ENCODE measurements at places on chromosomes 12 and 14.

- DNase-seq, result peak; percentile 42
Observed at GRCh38 chr14:75562089-75562488, 16.3 kb upstream of the FLVCR2 start.

DNA sequence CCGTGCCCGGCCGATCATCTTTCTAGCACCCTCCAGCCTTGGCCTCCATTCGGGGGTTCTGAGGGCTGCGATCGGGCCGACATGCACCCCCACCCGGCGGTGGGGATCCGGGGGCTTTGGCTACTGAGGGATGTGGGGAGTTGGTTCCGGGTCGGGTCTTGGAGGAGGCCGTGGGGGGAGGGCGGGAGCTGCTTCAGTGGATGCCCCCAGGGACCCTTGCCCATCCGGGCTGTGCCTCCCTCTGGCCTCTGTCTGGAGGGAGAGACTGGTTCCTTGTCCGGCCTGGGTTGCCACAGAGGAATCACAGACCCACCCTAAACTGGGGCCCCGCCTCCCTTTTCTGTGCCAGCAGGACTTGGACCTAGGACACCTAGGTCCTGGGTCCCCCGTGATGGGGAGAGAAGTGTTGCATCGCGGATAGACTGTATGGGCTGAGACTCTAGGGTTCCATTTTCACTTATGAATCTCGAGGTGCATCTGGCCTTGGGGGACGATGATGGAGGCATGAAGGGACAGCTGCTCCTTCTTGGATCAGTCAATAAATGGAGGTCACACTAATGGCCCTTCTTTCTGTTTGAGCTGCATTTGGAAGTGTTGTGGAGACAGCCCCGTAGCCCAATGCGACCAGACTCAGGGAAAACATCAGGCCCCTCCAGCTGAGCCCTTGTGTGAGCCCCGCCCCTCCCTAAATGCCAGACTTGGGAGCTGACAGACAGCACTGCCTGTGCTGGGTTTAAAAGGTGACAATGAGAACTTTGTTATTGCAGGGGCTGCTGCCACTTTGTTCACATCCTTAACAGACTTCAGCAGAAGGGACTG is 577 bp downstream of the DTX3 start:
- no peak for DNase-seq

GRCh38 chr14:62209287-62209899 is 447.2 kb downstream of the SNAPC1 start:
- DNase-seq, result no peak

- DNase-seq, result no peak
Observed at GRCh38 chr12:104603545-104603973, 146.8 kb downstream of the CHST11 start.

GRCh38 chr12:116693286-116694227 is 44.3 kb downstream of the SPRING1 start:
- DNase-seq, result no peak

GRCh38 chr14:56752428-56752827 is 57.9 kb downstream of the OTX2 start:
- no peak for DNase-seq

DNA sequence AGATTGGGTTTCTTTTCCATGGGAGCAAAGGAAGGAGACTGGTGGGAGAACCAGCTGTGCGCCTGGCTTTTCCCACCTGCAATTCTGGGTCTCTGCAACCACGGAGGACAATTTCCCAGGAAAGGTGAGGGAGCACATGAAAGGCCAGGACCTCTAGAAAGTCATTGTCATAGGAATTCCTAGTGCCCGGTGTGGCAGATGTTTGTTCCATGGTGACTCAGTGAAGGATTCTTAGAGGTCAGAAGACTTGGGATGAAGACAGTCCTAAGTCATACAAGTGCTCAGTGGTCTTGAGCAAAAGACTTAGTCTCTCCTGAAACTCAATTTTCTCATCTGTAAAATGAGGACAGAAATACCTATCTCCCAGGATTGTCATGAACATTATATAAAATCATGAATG is 51.3 kb downstream of the KCNA5 start:
- DNase-seq, result no peak

GRCh38 chr12:2735432-2735831 is 59.3 kb upstream of the FKBP4 start:
- no peak for DNase-seq

DNA sequence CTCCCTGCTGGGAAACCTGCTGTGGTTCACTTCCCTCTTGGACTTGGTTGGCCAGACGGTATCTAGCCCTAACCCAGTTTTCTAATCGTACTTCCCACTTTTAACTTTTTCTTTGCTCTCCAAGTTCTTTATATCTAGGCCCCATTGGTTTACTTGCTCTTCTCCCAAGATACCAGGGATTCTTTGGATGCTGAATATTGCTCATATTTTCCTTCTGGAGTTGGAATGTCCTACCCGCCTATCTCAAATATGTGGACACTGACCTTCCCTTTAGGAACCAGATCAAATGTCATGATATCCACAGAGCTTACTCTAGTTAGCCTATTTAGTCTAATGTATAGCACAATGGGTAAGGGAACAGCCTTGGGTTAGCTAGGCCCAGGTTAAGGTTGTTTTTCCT is 228.6 kb downstream of the DACT1 start:
- no peak for DNase-seq

DNA sequence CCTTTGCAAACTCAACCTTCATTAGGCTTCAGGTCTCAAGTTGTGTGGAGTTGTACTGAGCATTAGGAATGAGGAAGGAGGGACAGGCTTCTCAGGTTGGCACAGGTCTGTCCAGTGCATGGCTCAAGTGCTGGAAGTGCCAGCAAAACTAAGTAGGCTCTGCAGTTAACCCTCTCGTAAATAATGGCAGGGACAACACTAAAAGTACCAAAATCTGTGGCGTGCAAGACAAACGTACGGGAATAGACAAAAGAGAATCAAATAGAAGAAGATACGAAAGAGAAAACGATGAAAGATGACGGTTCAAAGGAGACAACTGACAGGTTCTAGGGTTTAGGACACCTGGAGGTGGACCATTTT is 612 bp downstream of the TRAPPC6B start:
- no peak for DNase-seq

DNA sequence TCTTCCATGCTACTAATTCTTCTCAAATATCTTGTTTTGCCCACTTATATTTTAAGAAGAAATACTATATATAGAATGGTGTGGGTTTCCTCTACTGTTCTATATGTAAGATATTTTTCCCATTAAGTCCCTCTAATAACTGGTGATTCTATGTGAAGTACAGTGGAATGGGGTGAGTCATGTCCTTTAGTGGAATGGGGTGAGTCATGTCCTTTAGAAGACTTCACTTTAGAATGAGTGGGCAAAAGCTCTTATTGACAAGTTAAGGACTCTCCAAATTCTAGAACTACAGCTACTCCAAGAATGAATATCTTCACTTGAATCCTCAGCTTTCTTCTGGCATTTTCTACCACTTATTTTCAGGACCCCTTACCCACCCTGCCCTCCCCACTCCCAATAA is 349.9 kb downstream of the ETNK1 start:
- no peak for DNase-seq

GRCh38 chr12:94304566-94305061 is 155.1 kb downstream of the CEP83 start:
- DNase-seq, result no peak

DNA sequence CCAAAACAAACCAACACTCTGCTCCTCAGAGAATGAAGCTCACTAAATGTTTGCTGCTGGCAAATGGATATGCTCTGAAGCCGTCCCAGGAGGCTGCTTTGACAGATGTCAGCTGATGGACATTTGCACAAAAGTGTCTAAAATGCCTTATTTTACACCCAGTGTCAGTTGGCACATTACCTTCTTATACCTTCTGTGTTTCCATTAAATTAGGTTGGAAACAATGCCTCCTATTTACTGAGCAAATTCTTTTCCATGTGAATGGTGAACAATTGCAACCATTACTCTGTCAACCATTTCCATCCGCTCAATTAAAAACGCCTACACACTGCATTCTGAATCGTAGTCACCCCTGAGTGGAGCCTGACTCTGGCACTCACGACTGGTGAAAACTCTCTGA is 1679.9 kb upstream of the FLRT2 start:
- DNase-seq, result no peak

- no peak for DNase-seq
Observed at GRCh38 chr14:103611215-103611614, 17.8 kb upstream of the KLC1 start.

DNA sequence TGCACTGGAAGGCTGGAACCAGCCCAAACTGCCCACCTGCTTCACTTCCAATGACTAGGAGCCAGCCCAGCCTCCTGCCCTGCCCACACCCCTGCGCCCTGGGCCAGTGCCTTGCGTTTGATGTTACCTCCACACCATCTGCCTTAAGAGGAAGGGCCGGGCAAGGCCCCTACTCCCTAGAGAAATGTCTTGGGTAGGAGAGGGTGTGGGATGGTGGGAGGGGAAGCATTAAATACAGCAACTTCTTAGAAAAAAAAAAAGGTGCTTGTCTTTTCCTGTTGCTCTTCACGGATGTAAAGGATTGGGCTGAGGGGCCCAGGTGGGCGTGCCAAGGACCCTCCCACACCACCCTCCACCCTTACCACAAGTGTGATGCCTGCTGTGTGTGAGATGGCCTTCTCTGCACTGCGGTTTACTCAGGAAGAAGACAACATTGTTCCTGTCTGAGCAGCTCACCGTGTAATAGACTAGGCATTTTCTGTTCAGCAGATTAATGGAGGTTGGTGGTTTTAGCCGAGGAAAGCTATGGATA is 99.9 kb downstream of the NINJ2 start:
- DNase-seq, result peak; percentile 32

GRCh38 chr12:78293059-78293686 is 462.5 kb downstream of the NAV3 start:
- no peak for DNase-seq

DNA sequence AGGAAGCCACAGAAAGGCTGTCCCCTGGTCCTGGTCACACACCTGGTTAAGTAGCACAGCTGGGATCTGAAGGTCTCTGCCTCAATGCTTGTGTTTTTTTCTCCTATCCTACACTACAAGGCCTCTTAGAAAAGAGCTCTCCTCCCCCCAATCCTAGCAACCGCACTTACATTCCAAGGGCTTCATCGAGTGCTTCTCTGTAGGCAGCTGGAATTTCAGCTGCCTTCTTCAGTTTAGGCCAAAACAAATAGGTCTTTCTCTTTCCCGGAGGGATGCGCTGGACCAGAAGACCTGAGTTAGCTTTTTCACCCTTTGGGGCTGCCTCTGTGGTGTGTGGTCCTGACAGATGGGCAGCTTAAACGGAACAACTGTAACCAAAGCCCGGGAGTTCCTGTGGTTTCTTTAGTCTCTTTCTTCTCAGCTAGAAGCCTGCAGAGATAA is 109.7 kb downstream of the GPATCH2L start:
- no peak for DNase-seq

DNA sequence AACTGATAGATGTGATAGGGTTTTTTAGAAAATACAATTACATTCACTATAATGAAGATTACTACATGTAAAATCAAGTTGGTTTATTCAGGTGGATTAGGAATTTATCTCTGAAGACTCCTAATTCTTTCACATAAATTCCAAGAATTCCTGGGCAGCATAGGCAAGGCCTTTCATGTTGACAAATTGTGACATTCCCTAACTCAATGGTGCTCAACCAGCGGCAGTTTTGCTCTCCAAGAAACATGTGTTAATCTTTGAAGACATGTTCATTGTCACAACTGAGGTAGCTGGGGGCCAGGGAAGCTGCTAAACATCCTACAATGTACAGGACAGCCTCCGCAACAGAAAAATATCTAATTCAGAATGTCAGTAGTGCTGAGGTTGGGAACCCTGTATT is 46.3 kb downstream of the PTPRQ start:
- no peak for DNase-seq

DNA sequence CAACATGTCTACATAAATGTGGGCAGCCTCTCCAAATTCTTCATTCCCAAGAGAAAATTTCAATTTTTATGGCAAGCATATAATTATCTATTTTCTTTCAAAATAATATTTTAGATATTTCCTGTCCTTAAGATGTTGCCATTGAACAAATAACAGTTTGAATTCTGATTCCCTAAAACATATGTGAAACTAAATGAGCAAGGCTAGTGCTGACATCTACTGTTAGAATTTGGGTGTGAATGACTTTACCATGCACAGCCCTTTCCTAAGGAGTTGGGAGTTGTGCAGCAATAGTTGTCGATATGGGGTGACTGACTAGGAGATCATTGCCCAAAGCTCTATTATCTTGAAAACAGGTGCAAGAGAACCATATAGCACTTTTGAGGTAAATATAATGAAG is 108.2 kb upstream of the SLC38A4 start:
- DNase-seq, result no peak

GRCh38 chr14:77691259-77691658 is 16.6 kb downstream of the ALKBH1 start:
- DNase-seq, result no peak

GRCh38 chr12:16225692-16226091 is 51.8 kb downstream of the SLC15A5 start:
- no peak for DNase-seq

- no peak for DNase-seq
Observed at GRCh38 chr12:39772821-39773259, 153.2 kb upstream of the ABCD2 start.

GRCh38 chr14:102200690-102201352 is 61.1 kb downstream of the WDR20 start:
- no peak for DNase-seq

DNA sequence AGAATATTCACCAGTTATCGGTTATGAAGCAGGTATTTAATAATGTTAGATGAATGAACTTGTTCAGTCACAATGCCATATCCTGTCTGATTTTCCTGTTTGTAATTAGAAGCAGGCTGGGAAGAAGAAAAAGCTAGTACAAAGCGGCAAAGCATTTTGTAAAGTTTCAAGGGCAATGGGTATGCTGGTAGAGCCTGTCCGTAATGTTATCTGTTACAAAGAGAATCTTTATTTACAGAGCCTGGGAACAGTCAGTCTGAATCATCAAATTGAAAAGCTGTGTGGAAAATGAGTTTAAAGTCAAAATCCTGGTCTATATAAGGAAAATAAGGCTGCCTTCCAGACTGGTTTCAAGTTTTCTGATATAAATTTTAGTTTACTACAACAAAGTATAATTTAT is 40.5 kb downstream of the PARP11 start:
- DNase-seq, result no peak

DNA sequence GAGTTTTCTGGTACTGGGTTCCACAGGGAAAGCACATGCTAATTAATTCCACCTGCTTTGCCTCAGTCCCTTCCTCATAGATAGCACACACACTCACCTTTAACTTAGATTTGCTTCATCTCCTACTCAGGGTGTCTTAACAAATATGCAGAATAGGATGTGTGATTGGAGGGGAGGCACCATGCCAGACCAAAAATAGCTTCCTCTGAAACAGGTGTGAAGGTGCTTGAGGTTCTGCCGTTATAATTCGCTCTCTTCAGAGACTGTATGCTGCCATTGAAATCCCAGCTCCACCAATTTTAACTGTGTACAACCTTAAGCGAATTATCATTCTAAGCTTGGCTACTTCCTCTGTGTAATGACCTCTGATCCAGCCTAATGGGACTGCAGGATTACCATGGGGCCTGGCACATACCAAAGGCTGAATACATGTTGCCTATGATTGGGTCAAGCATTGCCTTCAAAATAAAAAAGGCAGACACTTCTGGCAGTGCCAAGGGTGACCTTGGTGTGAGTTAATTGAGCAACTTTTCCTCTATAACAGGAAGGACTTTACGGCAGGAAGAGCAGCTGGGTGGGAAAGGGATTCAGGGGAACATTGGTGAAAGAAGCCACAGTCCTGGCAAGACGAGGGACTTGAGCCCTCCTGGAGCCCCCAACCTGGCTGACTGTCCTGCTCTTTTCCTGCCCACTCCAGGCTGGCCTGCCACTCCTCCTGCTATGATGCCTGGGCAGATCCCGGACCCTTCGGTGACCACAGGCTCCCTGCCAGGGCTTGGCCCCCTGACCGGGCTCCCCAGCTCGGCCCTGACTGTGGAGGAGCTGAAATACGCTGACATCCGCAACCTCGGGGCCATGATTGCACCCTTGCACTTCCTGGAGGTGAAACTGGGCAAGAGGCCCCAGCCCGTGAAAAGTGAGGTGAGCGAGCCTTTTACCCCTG is 9.7 kb downstream of the JDP2 start:
- DNase-seq, result no peak

Measured in activated gamma-delta T cell treated with anti-CD3 and anti-CD28 coated beads, Interleukin-2, amount 50 U/mL, for 16 hours (primary cell).